ENCODE measurements at places on chromosomes 13 and 19.
A peak's percentile ranks its signal among the peaks of the same experiment; 100 is the strongest.

DNA sequence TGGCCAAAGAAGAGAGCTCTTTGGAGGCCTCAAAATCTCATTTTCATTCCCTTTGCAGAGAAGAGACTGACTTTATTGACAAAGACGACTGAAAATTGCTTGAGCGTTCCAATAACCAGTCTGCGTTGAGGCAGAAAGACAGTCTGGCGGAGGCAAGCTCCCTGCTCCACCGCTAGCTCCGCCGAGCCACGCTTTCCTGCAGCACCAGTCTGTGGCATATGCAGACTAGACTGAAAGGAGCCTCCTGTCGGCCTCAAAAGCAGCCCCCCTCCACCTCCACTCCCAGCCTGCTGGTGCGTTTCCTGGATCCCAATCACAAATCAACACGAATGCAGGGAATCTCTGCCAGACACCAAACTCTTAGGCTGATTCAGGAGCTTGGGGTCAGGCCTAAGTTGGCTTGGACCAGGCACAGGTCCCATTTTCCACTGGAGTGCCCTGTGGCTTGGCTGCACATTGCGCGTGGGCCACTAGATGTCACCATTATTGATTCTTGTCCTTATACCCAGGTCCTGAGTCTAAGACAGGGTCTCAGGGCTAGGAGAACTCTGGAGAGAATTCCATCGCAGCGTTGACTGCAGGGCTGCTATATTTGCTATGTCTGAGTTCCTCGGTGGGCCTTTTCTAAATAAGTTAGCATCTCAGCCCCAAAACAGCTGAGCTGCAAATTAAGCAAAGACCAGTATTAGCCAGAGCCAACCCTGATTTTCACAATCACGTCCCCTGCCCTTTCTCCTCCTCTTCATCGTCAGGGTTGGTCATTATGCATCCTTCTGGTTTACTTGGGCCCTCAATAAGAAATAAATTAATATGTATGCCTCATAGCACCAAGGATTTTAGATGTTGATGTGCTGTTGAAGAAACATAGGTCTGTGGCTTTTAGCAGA, 5.2 kb upstream of the ZNF507 start:
- H3K27me3 ChIP-seq = no peaks in the 10 kb centered on the region
- no peaks in the 10 kb centered on the region for H3K4me1 ChIP-seq
- no peak overlapping the region for H3K4me3 ChIP-seq

DNA sequence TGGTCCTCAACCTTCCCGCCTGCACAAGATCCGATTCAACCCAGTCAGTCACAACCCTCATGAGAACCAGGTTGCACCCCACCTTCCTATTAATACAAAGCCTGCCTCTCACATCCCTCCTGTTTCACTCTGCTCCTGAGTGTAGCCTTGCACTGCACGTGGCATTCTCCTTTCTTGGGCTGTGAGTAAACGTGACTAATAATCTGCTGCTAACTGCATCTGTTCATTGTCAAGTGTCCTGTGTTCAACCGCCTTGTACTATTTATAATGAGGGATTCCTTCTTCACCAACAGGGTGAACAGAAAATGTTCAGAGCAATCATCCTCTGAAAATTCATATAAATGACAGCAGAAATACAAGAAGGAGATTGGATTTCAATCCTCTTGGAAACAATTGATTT, 1608.2 kb downstream of the SLITRK5 start:
- no peak for DNase-seq
- H3K27me3 ChIP-seq = no peaks in the 10 kb centered on the region
- H3K27ac ChIP-seq = no peak overlapping the region
- H3K4me1 ChIP-seq = no peaks in the 10 kb centered on the region

- no peaks in the 10 kb centered on the region for H3K27me3 ChIP-seq
- no peaks in the 10 kb centered on the region for H3K36me3 ChIP-seq
- no peaks in the 10 kb centered on the region for H3K4me1 ChIP-seq
- no peak for DNase-seq
Observed at GRCh38 chr13:77338961-77339401, 12.1 kb upstream of the MYCBP2 start.

DNA sequence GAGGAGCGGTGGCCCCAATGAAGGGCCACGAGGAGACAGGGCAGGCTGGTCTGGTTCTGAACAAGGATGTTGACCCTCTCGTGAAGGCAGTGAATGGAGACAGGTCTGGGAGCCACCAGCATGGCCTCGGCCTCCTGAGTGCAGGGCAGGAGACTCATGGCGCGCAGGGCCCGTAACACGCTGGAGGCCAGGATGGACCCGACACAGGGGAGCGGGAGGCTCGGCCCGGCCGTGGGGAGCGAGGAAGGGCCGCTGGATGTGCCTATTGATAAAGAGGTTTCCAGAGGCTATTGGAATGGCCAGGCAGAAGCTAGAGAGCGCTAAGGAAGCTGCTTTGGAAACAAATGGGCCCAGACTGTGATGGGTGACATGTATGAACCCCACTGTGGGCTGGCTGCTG, 132.5 kb downstream of the STK24 start:
- no peak for DNase-seq
- no peak overlapping the region for H3K4me3 ChIP-seq
- H3K27me3 ChIP-seq = no peaks in the 10 kb centered on the region

- H3K36me3 ChIP-seq = no peaks in the 10 kb centered on the region
- no peak for DNase-seq
- H3K4me3 ChIP-seq = no peak overlapping the region
- H3K4me1 ChIP-seq = no peaks in the 10 kb centered on the region
- no peak overlapping the region for H3K27ac ChIP-seq
- no peaks in the 10 kb centered on the region for H3K27me3 ChIP-seq
Observed at GRCh38 chr19:44627631-44628030, 14.3 kb downstream of the IGSF23 start.

DNA sequence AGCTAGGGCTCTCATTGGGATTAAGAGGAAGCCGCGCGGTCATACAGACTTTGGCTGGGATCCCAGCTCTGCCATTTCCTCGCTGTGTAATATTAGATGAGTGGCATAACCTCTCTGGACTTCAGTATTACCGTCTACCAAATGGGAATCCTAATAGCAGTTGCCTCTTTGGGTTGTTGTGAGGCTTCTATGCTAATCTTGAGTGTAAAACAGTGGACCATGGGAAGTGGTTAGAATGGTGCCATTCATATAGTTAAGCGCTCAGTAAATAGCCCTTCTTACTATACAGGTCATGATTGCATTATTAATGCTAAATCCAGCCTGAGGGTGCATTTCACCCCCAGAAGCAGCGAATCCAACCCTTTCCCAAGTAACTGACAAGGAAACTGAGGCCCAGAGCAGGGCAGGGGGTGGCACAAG, 566 bp upstream of the OPA3 start:
- H3K4me3 ChIP-seq = peak overlapping the region; percentile 63
- H3K36me3 ChIP-seq = no peaks in the 10 kb centered on the region
- H3K27ac ChIP-seq = peak overlapping the region; percentile 92
- DNase-seq = no peak
- H3K27me3 ChIP-seq = no peaks in the 10 kb centered on the region

DNA sequence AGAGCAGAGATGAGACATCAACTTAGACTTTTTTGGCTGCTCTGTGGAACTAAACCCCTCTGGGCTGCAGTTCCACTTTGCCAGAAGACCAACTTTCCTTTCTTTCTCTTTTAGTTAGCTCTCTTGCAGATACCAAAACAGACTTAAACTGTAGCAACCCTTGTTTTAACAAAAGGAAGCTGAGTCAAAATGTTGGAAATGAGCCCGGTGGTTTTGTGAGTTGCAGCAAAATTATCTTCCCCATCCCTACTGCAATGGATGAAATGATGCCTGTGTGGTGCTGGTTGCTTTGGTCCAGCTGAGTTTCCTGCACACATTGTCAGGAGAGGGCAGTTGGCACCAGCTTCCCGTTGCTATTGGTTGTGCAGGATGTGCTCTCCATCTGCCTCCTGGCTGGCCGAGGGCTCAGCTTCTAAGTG, 115.3 kb downstream of the LRCH1 start:
- H3K36me3 ChIP-seq = no peaks in the 10 kb centered on the region
- H3K4me1 ChIP-seq = peaks cover 73% of the 10 kb centered on the region
- DNase-seq = peak; percentile 83
- H3K27ac ChIP-seq = peak overlapping the region; percentile 76

DNA sequence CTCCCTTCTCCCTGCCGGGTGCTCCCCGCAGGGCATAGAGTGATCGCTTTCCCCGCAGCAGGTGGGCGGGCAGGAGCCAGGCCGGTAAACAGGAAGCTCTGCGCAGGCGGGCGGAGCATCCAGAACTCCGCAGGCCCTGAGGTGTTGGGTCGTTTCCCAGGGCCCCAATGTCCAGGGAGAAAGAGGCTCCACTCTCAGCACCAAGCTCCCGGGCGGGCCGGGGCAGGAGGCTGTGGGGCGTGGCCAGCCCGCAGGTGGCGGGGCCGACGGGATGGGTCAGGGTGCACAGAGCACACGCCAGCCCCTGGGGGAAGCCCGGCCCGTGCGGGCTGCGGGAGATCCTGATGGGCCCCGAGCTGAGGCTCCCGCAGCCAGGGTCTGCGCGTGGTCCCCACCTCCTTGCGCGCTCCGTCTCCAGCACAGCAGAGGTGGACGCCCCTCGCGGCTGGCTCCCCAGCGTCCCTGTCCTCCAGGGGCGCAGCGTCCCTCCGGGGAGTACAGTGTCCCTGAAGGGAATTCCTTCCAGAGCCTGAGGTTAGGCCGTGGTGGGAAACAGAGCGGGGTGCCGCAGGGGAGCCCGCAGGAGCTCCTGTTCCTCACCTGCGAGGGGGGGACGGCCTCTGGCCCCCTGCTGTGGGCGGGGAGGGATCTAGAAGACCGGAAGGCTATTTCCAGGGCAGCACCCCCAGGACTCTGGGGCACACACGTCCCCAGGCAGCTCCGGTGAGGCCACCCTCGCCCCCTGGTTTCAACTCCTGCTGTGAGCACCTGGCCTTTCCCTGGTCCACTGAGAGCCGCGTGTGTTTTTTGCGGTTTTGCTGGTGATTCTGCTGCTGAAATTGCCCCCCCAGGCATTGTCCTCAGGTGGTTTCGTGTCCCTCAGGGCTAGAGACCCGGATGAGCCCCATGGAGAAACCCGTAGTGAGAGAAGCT, 12.2 kb downstream of the PIP5K1C start:
- peak overlapping the region; percentile 16 for H3K27ac ChIP-seq
- no peak for DNase-seq

DNA sequence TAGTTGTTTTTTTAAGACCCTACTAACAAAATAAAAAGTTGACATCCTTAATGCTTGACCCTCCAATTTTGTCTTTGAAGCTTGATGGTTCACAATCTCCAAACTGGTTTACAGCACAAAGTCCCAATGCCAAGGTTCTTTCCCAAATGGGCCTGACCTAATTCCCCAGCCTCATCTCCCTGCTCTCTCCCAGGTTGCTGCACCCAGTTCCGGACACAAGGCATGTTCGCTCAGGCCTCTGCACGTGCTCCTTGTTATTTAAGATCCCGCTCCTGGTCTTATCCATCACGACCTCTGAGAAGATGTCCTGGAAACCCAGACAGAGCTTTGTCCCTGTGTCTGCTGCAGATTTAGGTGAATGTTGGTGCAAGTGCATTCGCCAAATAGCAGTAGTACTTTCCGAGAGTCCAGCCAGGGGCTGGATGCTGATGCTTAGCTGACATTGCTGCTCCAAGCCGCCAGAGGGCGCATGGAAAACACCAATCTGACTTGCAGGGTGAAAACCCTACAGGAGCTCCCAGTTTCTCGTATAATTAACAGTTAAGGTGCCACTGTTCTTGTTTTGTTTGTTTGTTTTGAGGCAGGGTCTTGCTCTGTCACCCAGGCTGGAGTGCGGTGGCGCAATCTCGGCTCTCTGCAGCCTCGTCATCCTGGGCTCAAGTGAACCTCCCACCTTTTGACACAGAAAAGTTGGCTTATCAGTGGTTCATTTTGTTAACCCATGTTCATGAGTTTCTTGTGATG, 18.5 kb downstream of the LYPD3 start:
- DNase-seq = peak; percentile 78
- H3K27me3 ChIP-seq = no peaks in the 10 kb centered on the region
- no peaks in the 10 kb centered on the region for H3K4me1 ChIP-seq

- H3K4me1 ChIP-seq = peaks cover 32% of the 10 kb centered on the region
- peak; percentile 56 for DNase-seq
- no peak overlapping the region for H3K27ac ChIP-seq
- H3K27me3 ChIP-seq = no peaks in the 10 kb centered on the region
Observed at GRCh38 chr13:25943658-25944057, 108.2 kb downstream of the SHISA2 start.

DNA sequence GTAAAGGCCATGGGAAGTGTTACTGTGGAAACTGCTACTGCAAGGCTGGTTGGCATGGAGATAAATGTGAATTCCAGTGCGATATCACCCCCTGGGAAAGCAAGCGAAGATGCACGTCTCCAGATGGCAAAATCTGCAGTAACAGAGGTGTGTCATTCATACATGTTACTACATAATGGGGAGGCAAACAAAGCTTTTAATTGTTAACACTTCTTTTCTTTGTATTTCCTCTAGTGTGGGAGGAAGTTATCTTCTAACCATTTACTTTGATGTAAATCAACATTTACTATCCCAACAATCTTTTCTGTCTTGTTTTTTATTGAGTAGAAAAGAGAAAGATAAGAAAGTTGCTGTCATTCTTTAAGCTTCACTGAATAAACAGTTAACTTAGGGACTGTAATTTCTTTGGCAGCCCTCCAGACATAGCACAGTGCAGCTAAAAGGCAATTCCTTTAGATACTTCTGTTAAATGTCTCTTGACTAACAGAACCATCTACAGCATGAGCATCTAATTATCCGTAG, 126.9 kb downstream of the ITGBL1 start:
- H3K4me1 ChIP-seq = no peaks in the 10 kb centered on the region
- no peak overlapping the region for H3K27ac ChIP-seq
- H3K4me3 ChIP-seq = no peak overlapping the region
- no peaks in the 10 kb centered on the region for H3K36me3 ChIP-seq
- DNase-seq = peak; percentile 71

GRCh38 chr13:51590231-51590970, 6.1 kb downstream of the WDFY2 start:
- no peak for DNase-seq
- peak overlapping the region; percentile 15 for H3K4me3 ChIP-seq
- no peaks in the 10 kb centered on the region for H3K27me3 ChIP-seq
- peaks cover 56% of the 10 kb centered on the region for H3K4me1 ChIP-seq
- peak overlapping the region; percentile 82 for H3K27ac ChIP-seq

GRCh38 chr13:64428196-64428595, 2801.9 kb downstream of the PCDH9 start:
- H3K27me3 ChIP-seq = no peaks in the 10 kb centered on the region
- H3K4me3 ChIP-seq = no peak overlapping the region
- no peaks in the 10 kb centered on the region for H3K36me3 ChIP-seq
- DNase-seq = no peak
- H3K4me1 ChIP-seq = no peaks in the 10 kb centered on the region

- peaks cover 47% of the 10 kb centered on the region for H3K36me3 ChIP-seq
- H3K27ac ChIP-seq = peak overlapping the region; percentile 26
- H3K4me1 ChIP-seq = peaks cover 9% of the 10 kb centered on the region
- DNase-seq = peak; percentile 15
- no peaks in the 10 kb centered on the region for H3K27me3 ChIP-seq
- H3K4me3 ChIP-seq = no peak overlapping the region
Observed at GRCh38 chr13:45500492-45501174, 35.9 kb downstream of the COG3 start.

Measured in A673 (cell line).